Stimulated activated CD8-positive, alpha-beta memory T cell treated with anti-CD3 and anti-CD28 coated beads, Interleukin-7, amount 100 ng/mL, for 1 hour (primary cell): ENCODE measurements at places on chromosomes 2 and 18.

DNA sequence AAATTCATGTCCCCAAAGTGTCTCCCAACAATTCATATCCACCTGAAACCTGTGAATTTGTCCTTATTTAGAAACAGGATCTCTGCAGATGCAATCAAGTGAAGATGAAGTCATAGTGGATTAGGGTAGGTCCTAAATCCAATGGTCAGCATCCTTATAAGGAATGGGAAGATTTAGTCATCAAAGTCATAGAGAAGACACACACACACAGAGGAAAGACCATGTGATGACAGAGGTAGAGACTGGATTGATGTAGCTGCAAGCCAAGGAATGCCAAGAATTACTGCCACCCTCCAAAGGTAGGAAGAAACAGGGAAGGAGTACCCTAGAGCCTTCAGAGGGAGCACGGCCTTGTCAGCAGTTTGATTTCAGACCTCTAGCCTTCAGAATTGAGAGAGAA lies 17.7 kb downstream of the ADD2 start:
- DNase-seq = no peak

GRCh38 chr2:233815861-233816260 lies 37.7 kb downstream of the MROH2A start:
- DNase-seq = no peak

DNA sequence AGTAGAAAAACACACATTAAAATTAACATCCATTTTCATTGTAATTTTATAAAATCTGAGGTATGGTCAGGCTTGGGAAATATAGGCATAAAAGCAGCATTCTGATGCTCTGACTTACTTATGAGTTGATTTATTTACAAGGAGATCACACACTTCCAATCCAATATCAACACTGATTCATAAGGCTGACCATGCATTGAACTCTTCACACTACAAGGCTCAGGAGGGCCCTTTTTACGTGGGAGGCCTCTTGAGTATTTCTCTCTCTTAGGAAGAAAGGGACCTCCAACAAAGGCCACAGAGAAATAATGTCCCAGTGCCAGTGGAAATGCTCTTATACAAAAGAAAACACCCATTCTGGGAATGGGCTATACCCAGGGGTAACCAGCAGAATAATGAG lies 222.8 kb downstream of the NAPG start:
- no peak for DNase-seq

DNA sequence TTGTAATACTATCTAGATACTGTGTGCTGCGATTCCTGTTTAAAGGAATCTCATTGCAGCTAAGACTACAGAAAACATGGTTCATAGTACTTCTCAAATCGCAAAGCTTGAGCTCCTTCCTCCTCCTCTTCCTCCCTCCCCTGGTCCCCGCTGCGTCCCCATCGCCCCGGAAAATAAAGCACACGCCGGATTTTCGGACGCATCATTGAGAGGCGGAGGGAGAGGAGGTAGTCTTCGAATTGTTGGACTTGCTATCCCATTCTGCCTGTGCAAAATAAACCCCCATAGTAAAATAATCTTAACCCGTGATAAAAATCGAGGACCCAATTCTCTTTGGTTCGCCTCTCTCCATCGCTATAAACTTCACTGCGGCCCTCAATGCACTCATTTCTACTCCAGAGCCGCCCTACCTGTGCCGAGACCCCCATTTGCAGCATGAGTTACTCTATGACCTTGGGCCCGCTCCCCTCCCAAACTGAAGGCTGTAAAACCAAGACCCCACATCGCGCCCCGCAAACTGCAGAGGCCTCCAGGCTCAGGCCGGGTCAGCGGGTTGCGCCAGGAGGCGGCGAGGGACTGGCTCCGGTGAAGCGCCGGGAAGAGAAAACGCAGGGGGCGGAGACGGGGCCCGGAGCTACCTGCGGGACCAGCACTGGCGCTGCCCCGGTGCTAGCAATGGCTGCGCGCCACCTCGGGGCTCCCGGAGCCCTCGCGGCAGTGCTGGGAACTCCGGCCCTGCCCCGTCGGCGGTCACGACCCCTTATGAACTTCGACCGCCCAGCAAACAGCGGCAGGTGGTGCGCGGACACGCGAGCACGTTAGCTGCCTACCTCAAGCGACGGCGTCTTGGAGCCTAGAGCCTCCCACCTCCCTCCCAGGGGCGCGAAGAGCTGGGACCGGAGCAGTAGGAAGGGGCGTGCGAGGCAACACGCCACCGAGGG lies 649 bp downstream of the ESCO1 start:
- peak; percentile 19 for DNase-seq

GRCh38 chr18:21903709-21904108 lies 163.1 kb downstream of the MIB1 start:
- no peak for DNase-seq

DNA sequence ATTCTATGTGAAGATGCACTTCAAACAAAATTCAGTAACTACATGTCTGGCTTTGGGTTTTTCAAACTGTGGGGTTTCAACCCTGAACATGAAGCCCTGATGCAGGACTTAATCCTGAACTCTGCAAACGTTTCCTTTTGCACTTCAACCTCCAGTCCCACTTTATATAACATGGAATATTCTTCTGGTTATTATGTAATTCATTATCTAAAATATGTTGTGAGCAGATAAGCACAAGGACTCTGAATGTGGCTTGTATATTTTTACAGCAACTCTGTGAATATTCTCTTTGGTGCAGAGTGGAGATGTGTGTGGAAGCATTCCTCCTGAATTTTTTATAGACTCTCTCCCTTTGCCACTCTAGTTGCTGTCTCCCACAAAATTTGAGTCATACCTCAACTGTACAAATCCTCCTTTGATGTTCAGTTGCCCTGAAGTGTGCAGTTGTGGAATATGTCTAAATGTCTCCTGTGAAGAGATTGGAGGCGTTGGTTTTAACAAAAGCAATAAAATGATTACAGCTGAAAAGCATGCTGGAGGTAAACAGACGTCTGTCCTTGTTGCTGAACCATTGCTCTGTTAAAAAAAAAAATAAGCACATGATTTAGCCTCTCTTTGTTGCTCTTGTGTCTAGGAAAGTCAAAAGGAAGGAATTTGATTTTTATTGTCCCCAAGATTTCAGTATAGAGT lies 205.1 kb upstream of the NRP2 start:
- DNase-seq = no peak

DNA sequence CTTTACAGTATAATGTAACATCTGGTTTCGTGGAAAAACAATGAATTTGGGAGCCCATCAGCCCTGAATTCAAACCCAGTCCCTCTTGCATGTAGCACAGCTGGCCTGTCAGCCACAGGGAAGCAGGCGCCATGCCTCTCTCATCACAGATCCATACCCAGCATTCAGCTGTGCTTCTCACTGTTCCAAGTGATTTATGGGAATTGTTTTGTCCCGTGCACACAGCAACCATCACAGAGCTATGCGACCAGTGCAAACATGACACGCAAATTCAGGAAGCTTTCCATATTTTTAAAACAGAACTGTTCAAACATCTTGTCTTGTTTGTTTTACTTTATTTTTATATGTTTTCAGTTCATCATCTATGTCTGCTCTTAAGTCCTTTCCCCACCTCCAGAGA lies 496.1 kb downstream of the EIPR1 start:
- no peak for DNase-seq

GRCh38 chr2:189516546-189516945 lies 64.0 kb downstream of the SLC40A1 start:
- no peak for DNase-seq

- no peak for DNase-seq
Measured at GRCh38 chr2:130765464-130765863, 10.1 kb downstream of the AMER3 start.

DNA sequence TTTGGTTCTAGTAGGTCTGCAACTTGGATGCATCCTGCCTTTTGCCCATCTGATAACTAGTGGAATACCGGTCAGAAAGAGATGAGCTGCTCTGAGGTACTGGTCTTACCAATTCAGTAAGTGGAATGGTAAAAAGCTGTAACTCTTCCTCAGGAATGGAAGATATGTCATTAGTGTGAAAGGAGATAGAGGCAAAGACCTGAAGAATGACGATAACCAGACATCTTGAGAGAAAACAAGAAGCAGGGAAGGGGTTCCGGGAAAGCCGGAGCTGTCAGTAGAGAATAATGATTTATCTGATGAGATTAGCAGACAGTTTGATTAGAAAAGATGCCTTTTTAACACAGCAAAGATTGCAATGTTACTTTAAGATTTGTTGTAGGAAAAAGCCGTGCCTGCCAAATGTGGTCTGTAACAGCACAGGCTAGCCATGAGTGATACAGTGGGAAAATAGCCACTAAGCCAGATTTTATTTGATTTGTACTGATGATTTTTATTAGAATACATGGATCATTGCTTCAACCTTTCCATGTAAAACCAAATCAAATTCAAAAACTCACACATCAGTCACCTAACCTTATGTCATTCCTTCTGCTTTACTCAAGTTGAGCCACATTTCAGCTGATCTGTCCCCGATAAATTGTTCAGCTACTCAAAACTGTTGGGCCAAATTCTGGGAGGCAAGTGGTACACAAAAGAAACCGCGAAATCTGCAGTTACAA lies 110.0 kb downstream of the TCF4 start:
- DNase-seq = no peak

GRCh38 chr2:122652670-122653069 lies 897.2 kb downstream of the TSN start:
- no peak for DNase-seq

- DNase-seq = no peak
Measured at GRCh38 chr2:144713410-144713809, 193.5 kb upstream of the ZEB2 start.

DNA sequence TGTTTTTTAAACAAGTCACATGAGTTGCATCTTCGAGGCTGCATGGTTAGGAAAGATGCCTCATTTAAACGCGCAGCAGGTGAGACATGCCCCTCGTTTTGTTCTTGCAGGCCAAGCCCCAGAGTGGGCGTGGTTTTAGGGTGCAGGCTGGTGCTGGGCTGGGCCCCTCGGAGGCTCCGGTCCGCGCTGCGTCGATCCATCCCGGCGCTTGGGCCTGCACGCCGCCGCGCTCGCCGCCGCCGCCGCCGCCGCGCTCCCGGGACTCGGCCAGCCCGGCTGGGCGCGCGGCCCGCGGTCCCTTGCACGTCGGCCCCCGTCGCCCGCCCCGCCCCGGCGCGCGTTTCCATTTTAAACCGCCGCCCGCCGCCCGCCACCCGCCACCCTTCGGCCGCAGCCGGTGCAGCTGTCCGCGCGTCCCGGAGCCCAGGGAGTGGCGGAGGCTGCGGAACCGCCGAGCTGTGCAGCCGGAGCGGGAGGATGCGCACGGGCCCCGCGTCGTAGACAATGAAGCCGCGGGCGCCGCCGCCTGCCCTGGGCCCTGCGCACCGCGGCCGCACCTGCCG lies 175.5 kb downstream of the AGAP1 start:
- DNase-seq = no peak

GRCh38 chr2:206765242-206766056 lies at the start of the genes FASTKD2 and MDH1B:
Gene FASTKD2 (plus strand): TSS chr2:206765606. CDS start chr2:206766694, 1,088 bp downstream.
Gene MDH1B (minus strand): TSS chr2:206765328. CDS start chr2:206765271, 57 bp downstream.
- DNase-seq = peak; percentile 53

DNA sequence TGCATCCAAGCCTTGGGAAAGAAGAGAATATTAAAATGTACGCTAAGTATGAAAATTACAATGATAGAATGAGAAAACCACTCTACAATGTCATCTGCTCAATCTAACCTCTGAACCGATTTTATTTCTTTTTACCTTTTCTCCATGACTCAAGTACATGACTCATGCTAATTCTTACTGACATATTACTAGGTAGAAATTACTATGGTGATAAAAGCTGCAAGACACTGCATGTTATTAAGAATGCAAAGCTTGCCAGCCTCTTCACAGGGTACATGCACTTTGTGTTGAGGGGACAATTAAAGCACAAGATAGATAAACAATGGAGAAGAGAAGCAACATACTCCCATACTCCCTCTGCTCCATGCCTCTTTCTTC lies 20.7 kb downstream of the SFT2D3 start:
- DNase-seq = no peak

GRCh38 chr2:134952608-134953007 lies 34.0 kb downstream of the CCNT2 start:
- no peak for DNase-seq

- DNase-seq = no peak
Measured at GRCh38 chr2:44713170-44713569, 228.3 kb upstream of the SIX3 start.

- no peak for DNase-seq
Measured at GRCh38 chr2:120277505-120278205, 25.0 kb downstream of the RALB start.

DNA sequence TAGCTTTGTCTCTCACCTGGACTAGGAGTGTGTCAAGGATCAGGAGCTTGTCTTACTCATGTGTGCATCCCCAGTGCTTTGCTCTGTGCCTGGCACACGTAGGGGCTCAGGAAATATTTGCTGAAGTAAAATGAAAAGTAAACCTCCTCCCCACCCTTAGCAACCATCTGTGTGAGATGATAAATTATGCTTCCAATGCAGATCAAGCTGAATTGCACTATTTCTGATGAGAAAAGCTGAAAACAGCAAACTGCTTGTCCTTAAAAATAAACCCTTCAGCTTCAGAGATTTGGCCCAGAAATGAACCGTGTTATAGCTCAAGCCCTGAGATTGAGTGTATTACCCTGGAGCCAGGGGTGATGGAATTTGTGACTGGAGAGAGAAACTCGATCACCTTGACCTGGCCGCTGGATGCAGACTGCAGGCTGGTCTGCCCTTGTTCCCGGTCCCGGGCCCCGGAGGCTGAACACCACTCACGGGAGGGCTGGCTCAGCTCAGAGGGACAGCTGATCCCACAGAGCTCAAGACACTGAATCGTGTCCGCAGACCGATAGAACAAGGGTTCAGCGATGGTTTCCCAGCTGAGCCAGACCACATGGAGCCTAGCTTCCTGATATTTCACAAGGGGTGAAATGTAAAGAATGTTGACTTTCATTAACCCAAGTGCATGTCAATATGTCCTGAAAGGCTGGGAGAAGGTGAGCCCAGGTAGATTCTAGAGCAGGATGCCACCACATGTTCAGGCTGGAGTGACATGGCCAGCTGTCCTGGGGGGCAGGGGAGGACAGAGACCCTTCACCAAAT lies 50.5 kb downstream of the DDX1 start:
- DNase-seq = no peak

- DNase-seq = no peak
Measured at GRCh38 chr2:101187131-101187530, 35.9 kb upstream of the TBC1D8 start.

DNA sequence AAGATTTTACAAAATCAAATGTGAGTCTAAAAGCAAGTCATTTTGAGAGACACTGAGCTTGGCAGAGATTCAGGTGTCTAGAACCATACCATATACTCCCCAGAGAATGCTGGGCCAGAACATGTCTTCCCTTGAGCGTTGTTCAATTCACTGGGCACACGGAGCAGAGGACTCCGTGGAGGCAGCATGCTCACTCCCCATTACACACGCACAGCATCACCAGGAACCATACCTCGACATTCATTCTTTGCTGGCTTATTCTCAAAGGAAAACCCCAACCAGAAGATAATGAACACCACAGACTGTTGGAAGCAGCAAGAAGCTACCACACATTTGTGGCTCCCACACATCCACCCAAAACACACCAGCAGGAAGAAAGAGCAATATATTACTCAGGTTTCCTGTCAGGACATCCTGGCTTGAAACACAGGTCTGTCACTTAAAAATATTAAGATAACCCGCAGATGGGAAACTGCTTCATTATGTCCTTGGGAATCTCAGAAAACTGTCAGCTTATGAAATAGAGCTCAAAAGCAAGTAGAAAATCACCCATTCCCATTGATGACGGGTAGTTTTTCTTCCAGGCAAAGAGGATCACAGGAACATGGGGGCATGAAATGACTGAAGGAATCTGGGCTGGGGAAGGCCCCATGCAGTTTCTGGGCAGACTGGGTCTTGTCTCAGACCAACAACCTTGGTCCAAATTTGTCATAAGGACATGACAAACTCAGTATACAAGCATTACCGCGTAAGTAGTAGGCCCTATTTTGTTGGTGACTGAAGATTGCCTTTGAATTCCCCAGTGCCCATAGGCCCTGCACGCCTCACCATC lies 46.4 kb downstream of the PCBP1 start:
- DNase-seq = no peak
